CD4-positive, alpha-beta T cell treated with Interleukin-4 for 1 hour (primary cell): ENCODE measurements at places on chromosomes 7 and 10.

DNA sequence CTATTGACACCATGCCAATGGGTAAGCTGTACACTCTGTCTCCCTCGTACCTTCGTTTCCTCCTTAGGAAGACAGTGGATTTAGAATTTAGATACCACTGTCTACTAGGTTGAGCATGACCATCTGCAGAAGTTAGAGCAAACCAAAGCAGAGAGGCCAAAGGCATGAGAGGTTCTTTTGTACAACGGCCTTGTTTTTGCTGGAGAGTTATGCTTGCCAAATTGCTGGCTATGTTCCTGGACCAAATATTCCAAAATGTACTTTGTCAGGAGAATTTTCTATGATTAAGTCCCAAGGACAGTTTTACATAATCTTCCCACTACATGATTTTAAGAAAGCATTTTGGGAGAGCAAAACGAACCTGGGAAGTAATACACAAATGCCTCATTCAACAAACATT is 47.9 kb upstream of the PLCE1 start:
- no peak for DNase-seq

- DNase-seq = no peak
These were observed 37.4 kb downstream of the HSPA12A start for GRCh38 chr10:116704926-116705325.

DNA sequence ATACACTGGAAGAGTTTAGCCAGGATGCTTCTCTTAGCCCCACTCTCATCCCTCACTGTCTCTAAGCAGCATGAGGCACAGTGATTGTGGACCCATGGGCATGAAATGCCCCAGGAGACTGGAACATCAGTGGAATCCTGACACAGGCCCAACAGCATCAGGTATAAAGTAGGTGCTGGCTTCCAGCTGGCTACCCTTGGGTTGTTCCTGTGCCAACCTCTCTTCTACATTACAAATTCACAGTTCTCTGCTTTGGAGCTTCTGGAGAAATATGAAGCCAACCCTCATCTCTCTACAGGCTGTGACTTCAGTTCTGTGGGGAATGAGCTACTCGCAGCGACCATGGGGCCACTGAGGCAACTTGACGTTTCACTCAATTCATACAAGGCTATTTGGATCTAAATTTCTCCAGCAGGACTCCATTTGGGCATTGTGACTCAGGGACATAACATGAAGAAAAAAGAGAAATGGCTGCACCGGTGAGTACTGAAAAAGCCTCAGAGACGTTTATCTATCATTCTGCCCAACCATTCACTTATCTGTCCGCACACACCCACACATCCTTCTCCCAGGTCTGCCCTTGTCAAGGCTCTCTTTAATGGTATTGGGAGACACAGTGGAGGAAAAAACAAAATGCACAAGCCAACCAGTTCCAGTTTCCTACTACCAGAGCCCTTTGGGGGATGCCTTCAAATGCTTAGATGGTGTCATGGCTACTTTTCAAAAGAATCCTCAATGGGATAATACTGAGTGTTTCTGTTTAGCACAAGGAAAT is 35.4 kb upstream of the TM9SF3 start:
- DNase-seq = no peak

GRCh38 chr10:28298951-28299350 is 3.9 kb downstream of the MPP7 start:
- DNase-seq = no peak

DNA sequence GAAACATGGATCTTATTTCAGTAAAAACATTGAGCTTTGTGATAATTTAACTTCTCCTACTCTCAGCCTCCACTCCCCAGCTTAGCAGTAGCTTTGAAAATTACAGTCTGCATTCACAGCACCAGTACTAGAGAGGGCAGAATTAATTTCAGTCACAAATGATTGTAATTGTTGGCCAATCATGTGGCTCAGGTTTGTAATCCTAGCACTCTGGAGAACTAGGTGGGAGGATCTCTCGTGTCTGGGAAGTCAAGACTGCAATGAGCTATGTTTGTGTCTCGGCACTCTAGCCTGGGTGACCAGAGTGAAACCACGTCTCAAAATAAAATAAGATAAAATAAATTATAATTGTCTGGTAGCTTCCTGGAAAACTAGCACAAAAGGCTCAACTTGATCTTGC is 620.9 kb downstream of the TNS3 start:
- DNase-seq = no peak

DNA sequence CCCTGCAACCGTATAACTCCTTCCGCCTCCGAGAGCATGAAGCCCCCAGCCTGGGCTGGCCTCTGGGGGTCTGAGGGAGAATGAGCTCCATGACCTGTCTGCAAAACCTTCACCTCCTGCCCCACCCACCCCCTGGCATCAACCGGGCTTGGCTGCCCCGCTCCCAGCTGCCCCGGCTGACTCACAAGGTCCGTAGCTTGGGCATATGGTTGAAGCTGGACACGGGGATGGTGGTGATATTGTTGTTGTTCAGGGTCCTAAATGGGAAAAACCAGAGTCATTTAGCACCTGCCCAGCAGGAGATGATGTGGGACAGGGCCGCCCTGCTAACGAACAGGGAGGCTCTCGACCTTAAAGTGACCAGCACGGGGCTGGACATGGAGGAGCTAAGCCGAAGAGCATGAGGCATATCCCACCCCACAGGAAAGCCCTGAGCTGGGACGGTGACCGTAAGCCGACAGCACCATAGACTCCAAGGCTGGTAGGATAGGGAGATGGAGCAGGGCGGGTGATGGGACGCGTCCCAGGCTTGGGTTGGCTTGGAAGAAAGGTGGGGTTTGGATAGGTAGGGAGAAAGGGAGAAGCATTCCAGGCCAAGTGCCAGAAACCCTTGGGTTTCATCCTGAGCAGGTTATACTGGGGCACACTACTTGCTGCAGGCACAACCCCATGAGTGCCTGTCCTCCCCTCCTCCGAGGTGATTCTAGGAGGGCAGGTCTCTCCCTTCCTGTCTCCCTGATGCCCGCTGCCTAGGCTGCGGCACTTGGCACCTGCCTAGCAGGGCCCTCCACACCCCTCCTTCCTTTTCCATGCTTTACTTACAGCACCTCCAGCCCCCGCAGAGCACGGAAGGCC is 121.5 kb downstream of the SLIT1 start:
- DNase-seq = no peak

DNA sequence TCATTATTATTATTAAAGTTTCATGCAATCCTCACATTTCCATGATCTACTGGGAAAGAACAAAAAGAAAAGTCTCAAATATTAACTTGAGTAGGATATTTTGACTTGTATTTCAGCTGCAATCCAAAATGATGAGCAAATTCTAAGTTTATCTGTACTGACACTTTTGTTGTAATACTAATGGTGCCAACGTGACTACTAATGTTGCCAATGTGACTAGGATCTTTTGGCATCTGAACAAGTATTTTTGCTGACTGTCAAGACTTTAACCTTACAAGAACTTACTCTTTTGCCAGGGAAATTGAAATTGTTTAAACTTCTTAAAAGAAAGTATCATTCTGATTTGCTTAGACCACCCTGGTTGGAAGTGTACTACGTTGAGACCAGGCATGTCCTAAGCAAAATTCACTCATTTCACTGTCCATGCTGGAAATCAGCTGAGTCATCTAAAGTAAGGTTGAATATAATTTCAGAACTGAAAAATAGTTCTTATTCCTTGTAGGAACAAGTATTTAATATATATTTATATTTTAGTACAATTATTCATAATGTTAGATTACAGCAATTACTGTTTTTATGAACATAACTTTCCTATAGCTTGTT is 78.5 kb upstream of the LYZL1 start:
- no peak for DNase-seq

GRCh38 chr7:80380957-80381356 is 130.9 kb downstream of the GNAT3 start:
- no peak for DNase-seq

DNA sequence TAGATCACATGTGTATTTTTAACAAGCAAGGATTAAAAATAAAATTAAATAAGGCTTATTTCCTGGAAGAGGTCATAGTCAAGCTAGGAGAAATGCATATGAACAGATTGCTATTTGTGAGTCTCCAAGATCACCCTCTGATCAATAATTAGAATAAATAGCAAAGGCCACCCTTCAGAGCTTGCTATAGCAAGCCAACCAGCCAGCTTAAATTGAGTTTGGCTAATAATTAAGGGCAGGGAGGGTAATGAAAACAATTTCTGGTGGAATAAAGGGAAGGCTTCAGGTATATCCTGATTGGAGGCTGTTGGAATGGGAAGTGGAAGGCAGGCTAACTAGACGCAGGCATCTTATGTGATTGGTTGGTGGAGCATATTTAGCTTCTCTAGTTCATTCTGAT is 403.5 kb downstream of the ARL4A start:
- no peak for DNase-seq

DNA sequence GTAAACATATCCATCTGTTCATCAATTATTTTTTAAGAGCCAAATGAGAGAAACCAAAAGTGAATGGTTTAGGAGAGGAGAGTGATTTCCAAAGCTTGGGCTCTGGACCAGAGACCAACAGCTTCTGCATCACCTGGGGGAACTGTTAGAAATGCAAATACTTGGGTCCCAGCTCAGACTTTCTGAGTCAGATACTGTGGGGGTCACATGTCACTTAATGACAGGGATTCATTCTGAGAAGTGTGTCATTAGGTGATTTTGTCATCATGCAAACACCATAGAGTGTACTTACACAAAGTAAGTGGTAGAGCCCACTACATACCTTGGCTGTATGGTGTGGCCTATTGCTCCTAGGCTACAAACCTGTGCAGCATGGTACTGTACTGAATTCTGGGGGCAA is 128.5 kb upstream of the PRR15 start:
- DNase-seq = no peak

DNA sequence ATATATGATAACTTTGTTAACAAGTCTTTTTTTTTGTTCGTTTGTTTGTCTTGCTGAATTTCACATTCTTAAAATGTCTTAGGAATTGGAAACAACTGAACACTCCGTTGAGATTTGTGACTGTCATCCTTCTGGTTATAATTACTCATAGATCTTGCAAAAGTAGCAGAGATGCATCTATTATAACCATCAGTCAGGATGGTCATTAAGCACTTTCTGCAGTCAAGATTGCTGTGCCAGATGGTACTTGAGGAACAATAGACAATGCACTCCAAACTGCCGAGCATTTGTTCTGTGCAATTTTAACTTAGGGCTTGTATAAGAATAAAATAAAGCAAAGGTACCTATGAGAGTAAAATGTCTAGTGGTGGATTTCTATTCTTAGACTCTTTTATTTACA is 710.1 kb upstream of the KCND2 start:
- no peak for DNase-seq

- no peak for DNase-seq
These were observed 137.0 kb downstream of the GLCCI1 start for GRCh38 chr7:8105449-8106095.

DNA sequence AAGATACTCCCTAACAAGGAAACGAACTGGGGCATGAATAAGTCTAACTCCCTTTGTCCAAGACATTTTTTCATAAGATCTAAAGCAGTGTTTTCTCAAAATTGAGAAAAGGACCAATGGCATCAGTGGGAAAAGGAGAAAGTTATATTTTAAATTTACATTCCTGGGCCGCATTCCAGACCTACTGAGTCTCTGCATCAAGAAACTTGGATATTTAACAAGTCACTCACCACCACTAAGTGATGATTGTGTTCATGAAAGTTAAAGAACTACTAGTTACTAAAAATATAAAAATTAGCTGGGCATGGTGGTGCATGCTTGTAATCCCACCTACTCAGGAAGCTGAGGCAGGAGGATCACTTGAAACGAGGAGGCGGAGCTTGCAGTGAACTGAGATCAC is 149.6 kb upstream of the MEOX2 start:
- no peak for DNase-seq

DNA sequence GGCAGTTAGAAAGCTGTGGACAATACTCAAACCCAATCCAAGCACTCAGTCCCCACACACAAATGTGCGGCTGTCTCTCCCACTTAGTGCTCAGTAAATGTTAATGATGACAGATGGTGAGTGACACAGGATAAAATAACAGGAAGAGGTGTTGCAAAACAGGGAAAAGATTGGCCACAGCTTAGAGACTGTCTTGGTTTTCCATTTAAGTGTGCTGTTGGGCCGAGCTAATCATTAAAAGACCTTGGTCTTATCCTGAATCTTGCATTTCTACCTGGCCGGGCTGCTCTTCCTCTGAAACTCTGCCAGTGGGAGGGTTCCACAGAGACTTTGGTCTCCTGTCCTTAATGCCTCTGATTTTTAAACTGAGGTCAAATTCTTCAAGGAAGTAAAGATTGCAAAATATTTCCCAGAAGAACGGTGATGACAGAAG is 113.1 kb upstream of the RNF32 start:
- DNase-seq = no peak

DNA sequence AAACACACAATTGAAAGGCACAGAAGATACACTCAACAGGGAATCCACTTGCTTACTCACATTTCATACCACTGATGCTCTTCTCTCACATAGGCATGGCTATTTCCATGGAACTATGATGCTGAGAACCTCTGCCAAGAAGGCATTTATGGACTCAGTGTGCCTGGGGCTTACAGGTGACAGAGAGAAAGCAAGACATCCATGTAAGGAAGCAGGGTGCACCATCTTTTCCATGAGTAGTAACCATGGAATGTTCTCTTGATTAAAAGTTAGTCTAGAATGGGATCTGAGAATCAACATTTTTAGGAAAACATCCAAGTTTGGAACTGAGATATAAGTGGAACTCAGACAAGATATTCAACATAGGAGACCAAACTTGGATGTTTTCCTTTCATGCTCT is 52.5 kb upstream of the MACC1 start:
- DNase-seq = no peak

- no peak for DNase-seq
These were observed 7.7 kb downstream of the NPC1L1 start for GRCh38 chr7:44533301-44534055.

DNA sequence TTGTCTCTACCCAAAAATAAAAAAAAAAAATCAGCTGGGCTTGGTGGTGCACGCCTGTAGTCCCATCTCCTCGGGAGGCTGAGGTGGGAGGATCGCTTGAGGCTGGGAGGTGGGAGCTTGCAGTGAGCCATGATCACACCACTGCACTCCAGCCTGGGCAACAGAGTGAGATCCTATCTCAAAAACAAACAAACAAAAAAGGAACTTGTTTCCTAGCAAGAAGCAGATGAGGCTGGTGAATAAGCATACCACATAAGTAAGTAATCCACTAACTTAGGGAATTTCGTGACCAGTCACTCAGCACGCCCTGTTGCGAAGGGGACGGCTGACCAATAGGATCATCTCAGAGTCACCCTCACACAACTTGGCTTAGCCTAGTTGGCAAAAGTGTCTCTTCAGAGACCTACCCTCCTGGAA is 64.6 kb downstream of the CUX1 start:
- DNase-seq = no peak

- DNase-seq = no peak
These were observed 550 bp upstream of the CREM start for GRCh38 chr10:35126062-35126529.

- no peak for DNase-seq
These were observed 142.9 kb upstream of the PCGF5 start for GRCh38 chr10:91077549-91078071.

DNA sequence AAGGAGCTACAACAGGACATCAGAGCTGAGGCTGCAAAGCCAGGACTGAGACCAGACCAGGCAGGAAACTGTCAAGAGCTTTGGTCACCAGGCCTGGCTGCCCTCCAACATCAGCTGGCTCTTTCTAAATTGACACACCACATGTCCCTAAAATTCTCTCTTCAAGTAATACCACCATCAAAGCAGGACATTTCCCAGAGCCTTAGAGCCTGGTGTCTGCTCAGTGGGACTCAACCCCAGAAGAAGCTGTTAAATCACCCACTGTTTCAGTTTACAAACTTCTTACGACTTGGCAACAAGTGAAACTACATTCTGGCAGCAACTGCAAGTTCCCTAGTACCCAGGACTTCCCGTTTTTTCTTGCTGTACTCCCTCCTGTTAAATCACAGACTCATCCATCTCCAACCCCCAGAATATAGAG is 3.8 kb upstream of the IL6 start:
- DNase-seq = peak; percentile 28
